ENCODE measurements at places on chromosomes 1 and 21. TPM values are rescaled to one million over a fixed set of nuclear protein-coding genes. Genes with fewer than 3 reads are reported as not detected.

- H3K27me3 ChIP-seq = no peaks in the 10 kb centered on the region
- no peaks in the 10 kb centered on the region for H3K4me1 ChIP-seq
- no peak overlapping the region for H3K4me3 ChIP-seq
- H3K36me3 ChIP-seq = no peaks in the 10 kb centered on the region
Observed at GRCh38 chr1:185215911-185216310, 58.9 kb downstream of the SWT1 start.

- no peak overlapping the region for H3K27ac ChIP-seq
- peaks cover 6% of the 10 kb centered on the region for H3K27me3 ChIP-seq
Observed at GRCh38 chr21:34693192-34693810, 24.5 kb downstream of the CLIC6 start.

TCEA3 gene
- 39.2 TPM for total RNA-seq

MTARC1 gene
- total RNA-seq = not detected

GRCh38 chr1:179968284-179968993 is 13.8 kb downstream of the CEP350 start:
- H3K4me3 ChIP-seq = no peak overlapping the region
- DNase-seq = no peak
- no peaks in the 10 kb centered on the region for H3K27me3 ChIP-seq
- H3K36me3 ChIP-seq = no peaks in the 10 kb centered on the region

DNA sequence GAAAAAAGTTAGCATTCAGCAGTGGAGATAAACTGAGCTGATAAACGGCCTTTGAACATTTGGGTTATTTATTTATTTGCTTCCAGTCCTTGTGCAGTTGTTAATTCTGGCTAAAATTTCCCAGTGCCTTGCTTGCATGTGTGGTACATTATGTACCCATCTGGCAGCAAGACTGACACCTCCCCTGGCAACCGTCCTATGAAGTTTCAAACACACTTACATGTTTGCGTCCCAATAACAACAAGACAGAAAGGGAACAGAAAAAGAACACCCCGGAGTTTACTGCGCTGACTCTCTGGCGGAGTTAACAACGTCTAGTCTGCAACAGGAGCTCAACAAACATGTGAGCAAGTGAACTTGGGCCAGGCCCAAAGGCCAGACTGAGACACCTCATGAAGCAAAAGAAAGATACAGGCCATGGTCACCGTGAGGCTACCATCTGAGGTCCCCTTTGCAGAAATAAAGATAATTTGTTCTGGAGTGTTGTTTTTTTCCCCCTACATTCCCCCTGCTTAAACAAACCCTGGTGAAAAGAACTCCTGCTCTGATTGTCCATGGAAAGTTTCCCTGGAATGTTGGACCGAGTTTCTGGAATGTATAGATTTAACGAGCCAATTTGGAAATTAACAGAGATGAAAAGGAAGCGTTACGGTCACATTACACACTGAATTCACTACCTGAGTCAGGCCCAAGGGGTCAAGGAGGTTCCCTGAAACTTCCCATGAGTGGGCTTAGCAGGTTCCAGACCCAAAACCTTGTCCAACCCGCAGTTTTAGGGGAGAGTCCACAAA is 33.4 kb downstream of the TRABD2B start:
- DNase-seq = no peak
- H3K36me3 ChIP-seq = no peaks in the 10 kb centered on the region
- no peaks in the 10 kb centered on the region for H3K27me3 ChIP-seq
- H3K4me1 ChIP-seq = no peaks in the 10 kb centered on the region

CENPF gene
- total RNA-seq = 3.2 TPM

G0S2 gene
- total RNA-seq = 0.60 TPM

Data from T-cell (primary cell).